Stomach (tissue), 19 donors: ENCODE measurements at places on chromosomes 12 and 14. TPM values are rescaled to one million over a fixed set of nuclear protein-coding genes. Genes with fewer than 3 reads are reported as not detected.

Gene PRICKLE1
- 2.9 TPM for total RNA-seq

DNA sequence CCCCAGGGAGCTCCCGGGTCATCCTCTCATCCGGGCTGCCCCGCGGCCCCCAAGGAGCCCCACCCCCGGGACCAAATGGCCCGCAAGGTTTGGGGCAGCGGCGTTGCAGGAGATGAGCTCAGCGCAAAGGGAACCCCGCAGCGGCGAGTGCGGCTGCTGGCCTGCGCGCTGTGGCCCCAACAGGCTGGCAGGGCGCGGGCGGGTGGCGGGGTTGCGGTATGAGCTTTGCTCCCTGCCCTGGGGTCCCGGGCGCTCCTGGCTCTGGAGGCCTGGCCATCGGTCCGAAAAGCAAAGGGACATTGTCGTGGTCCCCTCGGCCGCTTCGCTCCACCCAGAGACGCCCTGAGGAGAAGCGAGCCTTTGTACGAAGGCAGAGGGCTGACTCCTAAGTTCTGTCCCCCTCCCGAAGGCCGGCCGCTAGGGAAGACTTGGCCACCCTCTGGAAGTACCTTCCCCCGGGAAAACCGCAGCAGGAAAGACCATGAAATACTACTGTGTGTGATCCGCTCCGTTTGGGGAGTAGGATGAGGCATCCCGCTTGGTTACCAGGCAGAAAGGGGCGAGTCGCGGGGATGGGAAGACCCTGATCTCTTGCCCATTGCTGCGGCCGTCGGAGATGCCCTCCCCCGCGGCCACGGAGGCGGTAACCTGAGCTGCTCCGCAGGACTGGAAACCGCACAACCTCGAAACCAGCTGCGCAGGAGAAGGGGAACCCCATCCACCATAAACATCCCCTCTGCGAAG, 620 bp upstream of the NID2 start:
- no peak for DNase-seq

- no peak for DNase-seq
Measured at GRCh38 chr14:86015511-86015910, 485.6 kb downstream of the FLRT2 start.

Gene CLECL1
- total RNA-seq: 1.7 TPM

GRCh38 chr12:109487181-109488050, 10.0 kb downstream of the UBE3B start:
- no peak for DNase-seq

DNA sequence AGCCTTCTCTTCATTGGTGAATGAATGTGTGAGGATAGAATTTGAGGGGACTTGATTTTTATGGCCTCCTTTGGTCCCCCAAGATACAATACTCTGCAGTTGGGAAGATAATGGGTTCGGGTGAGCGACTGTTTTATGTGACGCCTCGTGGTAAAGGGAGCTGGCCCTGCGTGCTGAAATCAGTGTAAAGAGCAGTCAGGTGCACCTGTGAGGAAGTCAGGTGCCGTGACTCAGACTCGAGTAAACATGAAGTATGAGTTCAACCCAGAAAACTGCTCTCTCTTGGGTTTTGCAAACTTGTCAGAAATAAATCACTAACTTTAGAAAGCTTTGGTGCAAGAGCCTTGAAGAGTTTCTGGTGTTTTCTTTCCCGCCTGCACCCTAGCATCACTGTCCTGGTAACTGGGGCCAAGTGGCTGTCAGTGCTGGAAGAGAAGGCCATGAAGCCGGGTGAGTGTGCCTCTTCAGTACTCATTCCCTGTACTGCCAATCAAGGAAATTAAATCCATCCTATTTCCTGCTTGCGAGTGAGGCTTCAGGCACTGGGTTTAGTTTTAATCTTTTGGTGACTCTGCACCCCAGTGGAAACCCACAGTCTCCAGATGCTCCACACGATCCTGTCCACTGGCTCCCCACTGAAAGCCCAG, 59.2 kb downstream of the AACS start:
- peak; percentile 77 for DNase-seq

Gene KRT5
- not detected for total RNA-seq
